AG08396 (cell line): ENCODE measurements at places on chromosomes 3 and 15.

DNA sequence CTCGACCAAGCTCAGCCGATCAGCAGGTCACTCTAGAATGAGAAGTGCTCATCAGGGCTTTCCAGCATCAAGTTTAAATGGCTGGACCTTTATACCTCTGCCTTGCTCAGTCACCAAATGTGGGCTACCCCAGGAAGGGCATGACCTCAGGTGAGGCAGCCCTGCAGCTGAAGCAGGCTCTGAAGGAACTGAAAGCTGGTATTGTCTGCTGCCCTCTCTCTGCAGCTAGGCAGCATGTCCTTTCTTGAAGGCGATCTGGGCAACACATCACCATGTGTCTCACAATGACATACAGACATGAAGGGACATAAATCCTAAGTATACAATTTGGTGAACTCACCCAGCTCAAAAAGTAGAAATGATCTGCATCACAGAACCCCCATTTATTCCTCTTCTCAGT is 38.7 kb upstream of the ARID3B start:
- DNase-seq = no peak

DNA sequence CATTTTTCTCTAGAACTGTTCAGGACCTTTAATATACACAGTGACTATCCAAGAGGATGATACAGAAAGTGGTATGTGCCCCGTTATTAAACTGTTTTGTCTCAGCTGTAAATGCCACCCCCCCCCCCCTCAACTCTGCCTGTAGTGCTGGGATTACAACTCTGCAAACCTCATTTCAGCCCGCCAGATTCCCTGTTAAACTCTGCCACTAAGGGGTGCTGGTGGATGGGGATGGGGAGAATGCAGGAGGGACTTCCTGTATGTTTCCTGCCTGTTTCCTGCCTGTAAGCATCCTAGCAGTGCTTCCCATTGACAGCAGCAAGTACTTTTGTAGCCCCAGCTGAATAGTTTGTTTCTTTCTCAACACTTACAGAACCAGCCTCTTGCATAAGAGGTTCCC is 301.7 kb upstream of the RORA start:
- no peak for DNase-seq

DNA sequence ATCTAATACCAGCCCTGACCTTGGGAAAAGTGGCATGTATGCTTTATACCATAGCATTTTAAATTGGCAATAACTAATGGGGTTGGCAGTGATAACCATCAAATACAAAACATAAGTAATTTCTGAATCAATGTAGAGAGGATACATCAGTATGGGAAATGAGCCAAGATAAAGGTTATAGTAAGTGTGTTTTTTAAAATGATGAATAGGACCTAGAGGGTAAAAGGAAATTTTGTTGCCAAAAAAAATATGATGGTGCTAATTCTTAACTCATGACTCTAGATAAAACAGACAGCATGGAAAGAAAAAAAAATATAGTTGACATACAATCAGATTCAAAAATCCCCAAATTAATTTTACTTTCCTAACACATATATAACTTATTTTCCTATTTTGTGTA is 75.4 kb upstream of the ROBO1 start:
- no peak for DNase-seq

DNA sequence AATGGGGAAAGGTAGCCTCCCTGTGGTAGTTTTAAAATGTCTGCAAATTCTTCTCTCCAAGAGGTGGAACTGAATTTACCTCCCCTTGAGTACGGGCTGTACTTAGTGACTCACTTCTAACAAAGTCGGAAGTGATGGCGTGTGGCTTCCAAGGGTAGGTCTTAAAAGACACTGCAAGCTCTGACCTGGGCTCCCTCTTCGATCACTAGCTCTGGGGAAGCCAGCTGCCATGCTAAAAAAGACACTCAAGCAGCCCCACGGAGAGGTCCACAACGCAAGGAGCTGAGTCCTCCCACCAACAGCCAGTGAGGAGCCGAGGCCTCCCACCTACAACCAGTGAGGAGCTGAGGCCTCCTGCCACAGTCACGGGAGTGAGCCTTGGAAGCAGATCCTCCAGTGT is 122.0 kb upstream of the HACD2 start:
- DNase-seq = no peak

DNA sequence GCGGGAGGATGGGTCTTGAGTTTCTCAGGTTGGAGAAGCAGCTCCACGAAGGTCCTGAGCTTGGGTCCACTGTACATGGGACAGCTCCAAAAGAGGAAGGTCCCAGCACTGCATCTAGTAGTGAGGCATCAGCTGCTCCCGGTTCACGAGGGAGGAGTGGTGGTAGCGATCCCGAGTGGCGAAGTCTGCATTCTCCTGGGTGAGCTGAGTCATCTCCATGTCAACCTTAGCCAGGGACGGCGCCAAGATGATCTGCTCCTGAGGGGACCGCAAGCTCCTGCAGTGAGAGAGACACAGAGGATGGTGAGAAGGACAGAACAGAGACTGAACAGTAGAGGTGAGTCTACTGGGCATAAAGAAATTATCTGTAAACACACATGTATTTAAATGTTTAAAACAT is 28.0 kb upstream of the HEG1 start:
- no peak for DNase-seq

- DNase-seq = no peak
These were observed 1202.7 kb downstream of the OTOL1 start for GRCh38 chr3:162699291-162699690.

DNA sequence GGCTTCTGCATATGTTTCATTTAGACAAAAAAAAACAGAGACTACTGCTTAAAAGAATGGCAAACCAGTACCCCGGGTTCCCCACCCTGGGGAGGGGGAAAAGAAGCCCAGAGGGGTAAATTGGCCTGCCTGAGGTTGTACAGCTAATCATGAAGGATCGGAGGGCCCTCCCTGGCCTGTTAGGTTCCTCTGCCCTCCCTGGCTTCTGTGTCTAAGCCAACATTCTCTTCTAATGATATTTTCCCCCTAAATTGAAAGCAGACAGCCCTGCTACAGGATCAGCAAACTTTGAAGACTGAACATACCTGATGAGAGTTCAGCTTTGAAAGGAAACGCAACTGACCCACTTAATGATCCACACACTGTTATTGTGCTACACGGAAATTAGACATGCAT is 2.5 kb downstream of the ARHGAP31 start:
- DNase-seq = no peak
